ENCODE measurements at places on chromosomes 4 and X.

GRCh38 chr4:71266090-71266794 lies 72.6 kb upstream of the SLC4A4 start:
- no peak for DNase-seq

DNA sequence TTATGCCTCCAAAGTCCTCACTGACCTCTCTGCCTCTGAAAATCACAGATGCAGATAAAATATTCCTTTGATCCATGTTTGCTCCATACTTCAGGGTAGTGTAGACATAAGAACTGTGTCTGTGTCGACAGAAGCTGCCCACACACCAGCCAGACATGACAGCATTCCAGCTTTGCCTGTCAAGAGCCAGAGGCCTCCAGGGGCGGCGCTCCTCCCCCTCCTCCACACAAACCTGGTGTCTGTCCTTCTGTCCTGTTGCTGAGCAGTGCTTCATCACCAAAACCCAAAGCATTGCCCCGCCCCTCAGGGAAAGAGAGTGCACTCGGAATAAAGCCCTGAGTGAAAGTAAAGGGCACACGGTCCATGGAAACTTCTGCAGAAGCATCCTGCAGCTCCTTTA lies 379.4 kb downstream of the FBXW7 start:
- no peak for DNase-seq

DNA sequence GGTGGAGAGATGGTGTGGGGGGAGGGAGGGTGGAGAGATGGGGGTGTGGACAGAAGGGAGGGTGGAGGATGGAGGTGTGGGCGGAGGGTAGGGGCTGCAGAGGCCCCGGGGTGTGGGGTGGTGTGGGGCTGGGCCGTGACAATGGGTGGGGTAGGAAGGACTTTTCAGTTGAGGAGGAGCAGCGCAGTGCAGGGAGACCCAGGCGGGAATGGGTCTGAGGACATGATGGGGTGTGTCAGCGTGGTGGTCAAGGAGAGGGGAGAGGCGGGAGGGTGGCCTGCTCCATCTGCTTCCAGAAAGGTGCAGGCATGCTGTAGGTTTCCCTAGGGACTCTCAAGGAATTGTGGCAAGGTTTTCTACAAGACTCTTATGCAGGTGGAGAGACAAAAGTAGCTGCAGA lies 48.9 kb downstream of the RGS12 start:
- no peak for DNase-seq

DNA sequence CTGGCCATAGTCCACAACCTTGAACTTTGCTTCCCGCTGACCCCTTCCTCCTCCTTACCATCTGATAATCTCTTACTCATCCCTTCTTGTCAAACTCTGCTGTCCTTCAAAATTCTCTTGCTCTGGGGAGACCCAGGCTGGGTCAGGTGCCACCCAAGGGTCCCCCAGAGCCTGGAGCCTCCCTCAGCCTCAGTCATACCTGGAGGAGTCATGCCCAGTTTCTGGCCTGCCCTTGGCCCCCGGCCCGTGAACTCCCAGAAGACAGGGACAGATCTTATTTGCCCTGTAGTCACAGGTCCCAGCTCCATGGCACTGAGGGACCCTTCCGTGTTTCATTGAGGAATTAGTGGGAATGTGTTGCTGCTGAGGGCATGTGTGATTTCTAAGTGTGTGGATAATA lies 4.7 kb upstream of the GPR78 start:
- DNase-seq: no peak

DNA sequence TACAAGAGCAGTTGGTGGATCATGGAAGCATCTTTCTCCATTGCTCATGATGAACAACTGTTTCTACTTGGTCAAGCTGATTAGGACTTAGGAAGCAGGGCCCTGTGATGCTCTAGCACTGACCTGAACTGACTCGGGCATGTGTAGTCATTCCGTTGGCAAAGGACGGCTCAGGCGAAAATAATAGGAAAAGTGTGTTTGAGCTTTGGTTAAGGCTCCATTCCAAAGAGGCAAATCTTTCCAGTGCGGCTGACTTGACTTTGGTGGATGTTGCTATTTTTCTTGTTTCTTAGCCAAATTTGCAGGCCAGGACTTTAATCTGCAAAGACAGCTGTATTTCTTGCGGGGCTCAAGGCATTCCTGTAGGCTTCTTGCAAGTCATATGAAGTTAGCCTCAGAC lies 39.5 kb downstream of the ZNF518B start:
- DNase-seq: no peak

- DNase-seq: no peak
Measured at GRCh38 chr4:38967260-38968095, 64.7 kb downstream of the TMEM156 start.

DNA sequence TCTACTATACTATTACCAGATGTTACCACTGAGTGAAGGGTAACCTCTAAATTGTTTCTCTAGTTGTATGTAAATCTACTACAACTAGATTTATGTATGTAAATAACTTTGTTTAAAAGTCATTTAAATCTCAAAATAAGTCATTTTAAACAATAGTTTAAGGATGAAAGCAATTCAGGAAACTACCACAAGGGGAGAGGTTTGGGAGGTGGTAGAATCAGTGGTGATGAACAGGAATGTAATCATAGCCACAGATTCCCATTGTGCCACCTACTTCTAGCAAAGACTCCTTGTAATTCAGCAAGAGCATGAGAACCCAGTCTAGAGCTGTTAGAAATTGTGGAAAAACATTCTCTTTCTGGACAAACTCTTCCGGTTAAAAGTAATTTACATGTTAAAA lies 234.6 kb downstream of the SLC7A11 start:
- no peak for DNase-seq

DNA sequence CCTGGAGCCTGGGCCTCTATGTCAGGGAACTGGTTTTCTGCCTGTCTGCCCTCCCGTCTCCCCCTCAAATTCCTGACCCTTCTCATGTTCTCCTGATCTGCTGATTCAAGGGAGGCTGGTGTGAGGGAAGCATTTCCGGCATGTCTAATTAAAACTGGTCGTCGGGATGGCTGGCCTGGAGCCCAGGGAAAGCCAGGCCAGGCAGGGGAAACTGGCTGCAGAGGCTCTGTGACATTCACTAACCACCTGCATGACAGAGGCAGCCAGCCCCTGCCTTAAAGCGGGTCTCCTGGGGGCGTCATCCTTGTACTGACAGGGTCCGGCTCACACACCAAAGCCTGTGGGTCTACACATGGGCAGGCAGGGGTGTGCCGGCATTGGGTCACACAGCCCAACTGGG lies 35.2 kb downstream of the ABLIM2 start:
- DNase-seq: no peak

DNA sequence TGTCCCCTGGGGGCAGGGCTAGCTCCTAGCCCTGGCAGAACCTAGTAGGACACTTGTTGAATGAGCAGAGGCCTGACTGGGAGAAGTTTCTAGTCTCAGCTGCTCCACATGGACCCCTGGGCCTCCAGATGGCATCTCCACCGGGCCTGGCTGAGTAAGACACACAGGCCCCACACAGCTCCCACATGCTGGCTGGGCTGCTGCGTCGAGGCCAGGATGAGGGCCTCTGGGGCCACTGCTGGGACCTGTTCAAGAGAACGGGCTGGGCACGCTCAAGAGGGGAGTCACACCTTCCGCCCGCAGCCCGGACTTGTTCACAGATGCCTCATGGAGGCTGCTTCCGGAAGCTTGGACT lies 4.2 kb upstream of the HGFAC start:
- no peak for DNase-seq

Measured in activated CD8-positive, alpha-beta memory T cell treated with anti-CD3 and anti-CD28 coated beads for 4 hours (primary cell).